ENCODE measurements at places on chromosomes 2 and 18.

DNA sequence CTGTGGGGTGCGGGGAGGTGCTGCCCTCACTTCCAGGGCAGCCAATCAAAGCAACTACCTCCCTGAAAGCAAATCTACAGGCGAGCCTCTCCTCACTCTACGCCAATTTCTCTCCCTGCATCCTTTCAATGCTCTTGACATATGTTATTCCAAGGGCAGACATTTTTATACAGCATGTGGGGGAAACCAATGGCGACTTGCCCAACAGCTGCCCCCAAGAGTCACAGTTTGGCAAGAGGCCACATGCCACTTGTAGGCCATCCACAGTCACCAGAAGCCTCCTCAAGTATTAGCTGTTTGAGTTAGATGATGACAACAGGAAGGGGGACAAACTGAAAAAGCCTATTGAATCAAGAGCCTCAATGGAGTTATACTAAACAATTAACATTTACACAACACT is 114.6 kb downstream of the MYO5B start:
- no peak for DNase-seq

GRCh38 chr2:227344231-227344630 is 19.2 kb downstream of the MFF start:
- no peak for DNase-seq

DNA sequence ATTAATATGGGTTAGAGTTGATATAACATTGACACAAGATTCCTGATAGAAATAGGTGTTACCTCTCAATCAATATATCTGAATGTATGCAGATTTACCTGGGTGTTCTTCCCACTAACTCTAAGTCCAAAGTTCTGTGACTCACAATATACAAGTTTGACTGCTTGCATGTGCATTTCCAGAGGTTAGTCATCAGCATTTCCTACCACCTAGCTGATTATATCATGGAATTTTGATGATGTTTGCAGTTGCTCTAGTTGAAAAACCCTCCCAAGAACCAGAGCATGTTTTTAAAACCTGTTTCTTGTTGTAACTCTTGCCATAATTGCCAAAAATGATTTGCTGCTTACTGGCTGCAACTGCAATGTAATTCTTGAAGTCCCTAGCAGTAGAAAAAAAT is 15.0 kb upstream of the DSG1 start:
- DNase-seq: no peak

- no peak for DNase-seq
Measured at GRCh38 chr2:126222278-126222677, 433.7 kb upstream of the GYPC start.

DNA sequence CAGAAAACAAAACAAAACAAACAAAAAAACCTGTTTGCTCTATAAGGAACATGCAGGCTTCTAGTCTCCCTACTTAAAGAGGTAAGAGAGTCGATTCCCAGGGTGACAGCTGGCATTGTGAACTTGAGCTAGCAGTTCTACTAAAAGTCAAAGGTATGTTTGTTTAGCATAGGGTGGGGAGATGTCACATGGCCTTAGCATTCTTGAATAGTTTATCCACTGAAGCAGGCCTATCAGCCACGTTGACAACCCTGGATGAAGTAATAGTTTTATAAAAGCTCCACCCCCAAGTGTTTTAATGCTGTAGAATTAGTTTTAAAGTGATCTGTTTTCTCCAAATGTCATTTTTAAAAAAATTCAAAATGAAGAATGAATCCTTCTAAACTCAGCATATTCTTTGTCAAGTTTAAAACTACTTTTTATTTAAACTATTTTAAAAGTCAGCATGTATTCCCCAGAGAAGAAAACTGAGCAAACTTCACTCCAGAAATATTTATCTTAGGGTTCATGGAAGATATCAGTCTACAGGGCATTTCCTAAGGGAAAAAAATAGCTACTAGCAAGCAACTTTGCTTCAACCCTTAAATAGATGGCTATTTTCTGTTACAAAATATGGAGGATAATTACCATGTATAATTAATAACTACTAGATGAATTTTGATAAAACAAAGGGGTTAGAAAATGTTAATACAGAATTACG is 1.7 kb downstream of the MYOM1 start:
- no peak for DNase-seq

GRCh38 chr2:188518381-188518780 is 226.7 kb downstream of the GULP1 start:
- no peak for DNase-seq

- DNase-seq: no peak
Measured at GRCh38 chr2:189516546-189516945, 64.0 kb downstream of the SLC40A1 start.

DNA sequence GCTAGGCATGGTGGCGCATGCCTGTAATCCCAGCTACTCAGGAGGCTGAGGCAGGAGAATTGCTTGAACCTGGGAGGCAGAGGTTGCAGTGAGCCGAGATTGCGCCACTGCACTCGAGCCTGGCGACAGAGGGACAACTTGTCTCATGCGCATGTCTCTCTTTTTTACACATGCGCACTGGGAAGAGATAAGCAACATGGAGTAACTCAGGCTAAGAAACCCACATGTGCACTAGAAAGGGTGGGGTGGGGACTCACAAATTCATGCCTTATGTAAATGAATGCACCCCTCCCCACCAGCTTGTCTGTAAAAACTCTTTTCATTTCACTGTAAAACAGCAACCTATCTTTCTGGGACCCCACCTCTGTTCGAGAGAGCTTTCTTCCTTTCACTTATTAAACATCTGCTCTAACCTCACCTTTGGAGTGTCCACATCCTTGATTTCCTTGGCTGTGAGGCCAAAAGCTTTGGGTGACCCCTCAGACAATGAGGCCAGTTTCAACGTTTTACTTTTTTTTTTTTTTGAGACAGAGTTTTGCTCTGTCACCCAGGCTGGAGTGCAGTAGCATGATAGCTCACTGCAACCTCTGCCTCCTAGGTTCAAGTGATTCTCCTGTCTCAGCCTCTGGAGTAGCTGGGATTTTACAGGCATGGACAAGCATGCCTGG is 91.6 kb upstream of the RMP24 start:
- no peak for DNase-seq

DNA sequence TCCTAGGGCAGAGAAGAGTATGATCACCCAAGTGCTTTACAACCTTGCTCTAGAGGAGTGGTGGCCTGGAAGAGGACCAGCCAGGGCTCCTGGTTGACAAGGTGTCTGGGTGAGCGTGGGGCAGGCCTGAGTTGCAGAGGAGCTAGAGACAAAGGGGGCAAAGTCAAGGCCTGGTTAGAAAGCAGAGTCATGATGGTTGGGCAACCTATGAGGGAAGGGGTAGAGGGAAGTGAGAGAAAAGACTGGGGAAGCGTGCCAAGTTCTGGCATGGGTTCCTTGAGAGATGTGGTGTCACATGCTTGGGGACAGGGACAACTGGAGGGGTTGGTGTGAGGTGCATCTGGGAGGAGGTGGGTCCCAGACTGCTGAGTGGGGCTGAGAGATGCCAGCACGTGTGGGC is 13.5 kb downstream of the ZFP36L2 start:
- DNase-seq: no peak

GRCh38 chr2:180910831-180911665 is 69.4 kb upstream of the UBE2E3 start:
- no peak for DNase-seq

- no peak for DNase-seq
Measured at GRCh38 chr18:57433934-57434535, 1.1 kb upstream of the ONECUT2 start.

DNA sequence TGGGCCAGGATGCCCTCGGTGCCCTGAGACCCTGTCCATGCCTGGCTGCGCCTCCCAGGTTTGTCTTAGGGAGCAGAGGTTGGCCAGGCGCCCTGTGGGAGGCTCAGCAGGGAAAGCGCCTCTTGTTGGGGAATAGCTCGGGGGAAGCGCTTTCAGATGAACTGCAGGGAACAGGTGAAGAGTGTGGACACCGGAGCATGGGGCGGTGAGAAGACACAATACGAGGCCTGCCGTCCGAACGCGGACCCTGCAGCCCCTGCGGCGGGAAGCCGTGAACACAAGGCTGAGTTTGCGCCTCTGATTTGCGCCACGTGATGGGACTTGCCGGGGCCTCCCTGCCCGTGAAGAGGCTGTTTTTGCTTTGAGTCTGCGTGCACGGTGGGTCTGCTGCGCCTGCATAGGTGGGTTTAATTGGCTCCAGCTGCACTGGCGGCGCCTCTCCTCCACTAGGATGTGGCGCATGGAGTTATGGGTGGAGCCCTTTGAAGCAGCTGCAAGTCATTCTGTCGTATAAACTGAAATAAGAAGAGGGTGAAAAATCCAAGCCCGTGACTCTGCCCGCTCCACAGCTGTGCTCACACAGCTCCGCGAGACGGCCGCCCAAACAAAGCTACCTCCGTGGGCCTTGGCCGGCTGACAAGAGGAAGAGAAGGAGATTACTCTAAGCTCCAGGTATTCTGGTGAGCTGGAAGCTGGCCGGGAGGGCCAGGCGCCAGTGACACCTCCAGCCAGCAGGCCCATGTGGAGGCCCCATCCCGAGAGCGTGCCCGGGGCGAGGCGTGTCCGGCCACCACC is 103.5 kb upstream of the CTDP1 start:
- DNase-seq: no peak

DNA sequence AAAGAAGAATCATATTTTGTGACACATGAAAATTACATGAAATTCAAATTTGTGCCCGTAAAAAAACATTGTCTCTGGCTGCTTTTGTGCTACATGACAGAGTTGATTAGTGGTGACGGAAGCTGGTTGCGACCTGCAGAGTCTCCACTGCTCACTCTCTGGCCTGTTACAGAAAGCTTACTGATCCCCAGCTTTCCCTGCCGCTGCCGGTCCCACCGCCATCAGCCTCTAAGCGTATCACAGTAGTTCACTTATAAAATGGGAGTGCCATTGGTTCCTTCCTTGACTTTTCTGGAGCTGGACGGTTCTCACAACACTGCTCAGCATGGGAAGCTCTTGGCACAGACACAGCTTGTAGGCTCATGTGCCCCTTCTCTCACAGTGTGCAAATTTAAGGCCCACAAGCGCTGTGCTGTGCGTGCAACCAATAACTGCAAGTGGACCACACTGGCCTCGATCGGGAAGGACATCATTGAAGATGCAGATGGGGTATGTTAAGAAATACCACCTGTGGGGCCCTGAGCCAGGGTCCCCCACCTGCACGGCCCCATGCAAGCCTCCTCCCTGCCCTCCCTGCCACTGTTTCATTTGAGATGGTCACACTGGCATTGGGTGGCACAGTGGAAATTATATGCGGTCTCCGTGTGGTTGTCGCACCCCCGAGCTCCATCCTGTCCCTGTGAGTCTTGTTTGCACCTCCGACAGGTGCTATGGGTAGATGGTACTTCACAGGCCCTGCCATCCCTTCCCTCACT is 81.3 kb downstream of the DGKD start:
- DNase-seq: no peak

DNA sequence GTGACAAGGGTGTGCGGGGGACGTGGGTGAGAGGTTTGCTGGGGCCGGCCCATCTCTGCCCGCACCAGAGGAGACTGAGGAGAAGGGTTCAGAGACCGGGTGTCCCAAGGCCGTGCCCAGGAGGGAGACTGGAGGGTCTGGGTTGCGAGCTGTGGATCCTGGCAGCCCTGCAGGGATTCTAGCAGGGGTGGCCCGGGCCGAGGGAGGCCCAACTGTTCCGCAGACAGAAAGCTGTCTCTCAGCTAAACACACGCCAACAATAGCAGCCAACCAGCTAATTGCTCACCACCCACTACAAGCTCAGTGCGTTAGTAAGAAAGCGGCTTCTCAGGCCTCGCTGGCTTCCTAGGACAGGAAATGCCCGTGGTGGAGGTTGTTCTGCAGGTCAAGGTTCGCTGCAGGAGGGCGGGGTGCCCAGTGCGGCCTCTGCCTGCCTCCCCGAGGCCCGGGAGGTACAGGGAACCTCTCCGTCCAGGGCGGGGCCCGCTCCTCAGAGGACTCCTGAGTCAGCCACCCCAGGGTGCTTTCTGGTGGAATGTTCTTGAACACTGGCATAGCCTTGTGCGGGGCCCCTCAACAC is 282.0 kb upstream of the PXDN start:
- no peak for DNase-seq

- DNase-seq: no peak
Measured at GRCh38 chr18:49566217-49566770, 4.4 kb downstream of the LIPG start.

GRCh38 chr18:5678779-5679406 is 135.1 kb upstream of the EPB41L3 start:
- no peak for DNase-seq

GRCh38 chr2:219906114-219907010 is 278.9 kb downstream of the SLC4A3 start:
- DNase-seq: no peak

GRCh38 chr2:40179801-40180200 is 272.1 kb downstream of the SLC8A1 start:
- DNase-seq: no peak

DNA sequence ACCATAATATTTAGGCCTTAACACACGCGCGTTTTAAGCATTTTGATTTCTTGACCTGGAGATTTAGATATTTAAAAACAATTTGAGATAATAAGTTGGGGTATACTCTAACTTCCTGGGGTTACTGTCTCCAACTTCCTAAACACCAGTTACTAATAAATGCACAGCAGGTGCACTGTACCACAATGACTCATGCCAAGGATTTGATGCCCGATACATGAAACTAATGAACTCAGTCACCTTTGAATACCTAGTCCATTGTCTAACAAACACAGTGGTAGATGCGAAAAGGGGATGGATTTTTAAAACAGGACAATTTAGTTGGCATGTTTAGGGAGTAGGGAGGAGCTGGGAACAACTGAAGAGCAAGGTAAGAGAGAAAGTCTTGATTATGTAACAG is 21.2 kb downstream of the CABYR start:
- no peak for DNase-seq

DNA sequence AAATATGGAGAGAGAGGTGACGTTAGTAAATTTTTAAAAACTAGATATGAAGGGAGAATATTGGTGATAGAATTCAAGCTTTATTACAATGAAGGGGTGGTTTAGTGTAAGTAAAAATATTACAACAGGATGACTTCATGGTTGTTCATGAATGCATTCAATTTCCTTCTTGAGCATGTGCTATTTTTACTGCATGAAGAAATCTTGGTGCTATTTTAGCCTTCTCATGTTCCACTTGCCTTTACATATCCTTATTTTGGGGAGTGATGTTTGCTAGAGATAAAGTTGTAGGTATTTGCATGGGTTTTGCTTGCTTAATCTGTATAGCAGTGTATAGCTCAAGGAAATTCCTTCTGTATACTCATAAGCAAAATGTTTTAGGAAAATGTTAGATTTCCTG is 195.0 kb upstream of the MMADHC start:
- no peak for DNase-seq

DNA sequence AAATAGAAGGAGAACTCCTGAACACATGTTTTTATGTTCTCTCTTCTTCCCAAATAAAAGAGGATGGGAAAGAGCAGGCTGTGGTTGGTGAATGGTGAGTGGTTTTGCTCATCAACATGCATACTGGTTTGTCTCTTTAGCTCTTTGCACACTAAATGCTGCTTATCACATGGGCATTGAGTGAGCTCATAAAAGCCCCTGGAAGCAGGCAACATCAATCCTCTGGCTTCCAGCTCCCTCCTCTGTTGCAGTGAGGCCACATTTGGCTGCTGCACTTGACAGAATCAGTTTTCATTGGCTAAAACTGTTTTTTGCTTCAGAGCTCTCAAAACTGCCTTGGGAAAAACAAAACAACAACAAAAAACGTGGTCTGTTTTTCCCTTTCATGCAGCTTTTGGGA is 1308.2 kb upstream of the NRXN1 start:
- DNase-seq: no peak
